Activated T-cell treated with anti-CD3 and anti-CD28 coated beads for 48 hours (primary cell): ENCODE measurements at places on chromosomes 5 and 9.

DNA sequence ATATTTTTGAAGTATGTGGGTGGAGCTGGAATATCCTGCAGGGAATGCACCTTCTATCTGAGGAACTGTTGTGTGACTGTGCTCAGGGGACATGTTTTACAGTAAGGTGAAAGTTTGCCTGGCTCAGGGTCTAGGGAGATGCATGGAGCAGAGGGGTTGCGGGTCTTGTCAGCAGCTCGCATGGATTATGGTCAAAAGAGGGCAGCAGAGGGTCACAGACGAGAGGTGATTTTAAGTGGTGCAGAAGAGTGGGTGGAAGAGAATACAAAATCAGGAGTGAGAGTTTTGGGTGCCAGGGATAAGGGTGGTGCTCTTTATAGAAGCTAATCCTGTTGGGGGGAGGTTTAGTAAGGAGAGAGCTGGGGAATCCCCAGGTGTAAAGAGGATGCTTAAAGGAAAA is 53.5 kb upstream of the GRIN3A start:
- DNase-seq: no peak

DNA sequence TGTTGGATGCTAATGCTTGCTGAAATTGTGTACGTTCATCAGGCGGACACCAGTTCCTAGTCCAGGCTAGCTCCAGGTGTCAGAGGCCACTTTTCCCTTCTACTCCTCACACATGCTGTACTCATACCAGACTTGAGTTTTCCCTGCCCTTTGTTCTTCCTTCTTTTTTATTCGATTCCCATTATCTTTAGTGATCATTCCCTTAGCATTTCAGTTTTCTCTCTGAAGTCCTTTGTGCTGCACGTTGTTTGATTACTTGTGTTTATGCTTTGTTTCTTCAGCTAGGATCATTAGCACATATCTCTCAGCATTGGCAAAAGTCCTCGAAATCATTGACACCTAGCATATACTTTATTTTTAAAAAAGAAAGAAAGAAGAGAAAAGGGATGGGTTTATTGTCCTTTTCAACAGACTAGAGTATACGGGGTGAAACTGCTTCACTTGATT is 409 bp upstream of the COX7C start:
- DNase-seq: no peak

GRCh38 chr5:149320791-149321330 is 24.4 kb upstream of the GRPEL2 start:
- DNase-seq: no peak

- no peak for DNase-seq
These were observed 460.3 kb upstream of the TYRP1 start for GRCh38 chr9:12232836-12233235.

DNA sequence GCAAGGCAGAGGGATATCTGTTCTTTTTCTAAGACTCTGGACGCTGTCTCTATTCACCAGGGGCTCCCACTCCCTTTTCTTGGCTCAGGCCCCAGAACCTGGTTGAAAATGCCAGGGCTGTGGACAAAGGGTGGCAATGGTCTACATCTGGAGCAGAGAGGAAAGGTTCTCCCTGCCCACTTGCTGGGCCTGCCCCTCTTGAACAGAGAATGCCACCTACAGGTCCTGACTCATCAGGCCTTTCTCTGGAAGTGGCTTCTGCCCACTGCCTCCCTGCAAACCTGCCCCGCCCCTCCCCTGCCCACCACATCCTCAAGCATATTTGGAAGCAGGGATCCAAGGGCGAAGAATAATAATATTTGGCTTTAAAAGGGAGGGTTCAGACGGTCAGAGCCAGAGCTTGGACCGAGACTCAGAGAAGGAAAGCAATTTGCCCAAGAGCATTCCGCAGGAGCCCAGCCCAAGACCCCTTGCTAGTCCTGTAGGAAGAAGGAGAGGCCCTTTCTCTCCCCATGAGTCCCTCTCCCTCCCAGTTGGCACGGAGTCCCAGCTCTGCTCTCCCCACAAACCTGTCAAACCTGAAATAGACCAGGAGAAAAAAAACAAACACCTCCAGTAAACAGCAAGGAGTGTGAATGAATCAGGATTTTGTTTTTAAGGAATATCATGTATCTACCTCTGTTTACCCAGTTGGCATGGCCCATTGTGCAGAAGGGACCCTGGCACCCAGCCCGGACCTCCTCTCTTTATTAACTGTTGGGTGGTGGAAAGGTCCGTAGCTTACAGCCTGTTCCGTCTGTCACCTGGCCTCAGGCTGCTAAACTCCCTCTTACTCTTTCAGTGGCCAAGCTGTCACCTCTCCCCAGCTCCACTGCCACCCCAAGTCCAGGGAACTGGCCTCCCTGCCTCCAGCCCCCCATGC is 37.7 kb upstream of the STXBP1 start:
- no peak for DNase-seq

DNA sequence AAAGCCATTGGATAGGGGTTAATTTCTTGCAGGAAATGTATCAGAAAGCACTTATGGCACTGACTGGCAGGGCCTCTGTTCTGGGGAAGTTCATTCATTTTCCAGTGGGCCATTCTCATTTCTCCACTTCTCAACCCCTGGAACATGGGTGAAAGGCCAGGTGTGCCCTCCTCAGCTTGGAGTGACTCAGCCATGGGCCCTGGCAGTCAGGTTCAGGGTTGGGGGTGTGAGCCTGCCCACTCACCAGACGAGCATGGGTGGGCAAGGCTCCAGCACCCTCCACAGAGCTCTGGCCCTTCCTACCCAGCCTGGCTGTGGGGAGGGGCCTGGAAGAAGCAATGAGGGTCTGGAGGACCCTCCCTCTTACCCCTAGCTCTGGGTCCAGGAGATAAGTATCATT is 174.4 kb downstream of the HSPA4 start:
- DNase-seq: no peak

DNA sequence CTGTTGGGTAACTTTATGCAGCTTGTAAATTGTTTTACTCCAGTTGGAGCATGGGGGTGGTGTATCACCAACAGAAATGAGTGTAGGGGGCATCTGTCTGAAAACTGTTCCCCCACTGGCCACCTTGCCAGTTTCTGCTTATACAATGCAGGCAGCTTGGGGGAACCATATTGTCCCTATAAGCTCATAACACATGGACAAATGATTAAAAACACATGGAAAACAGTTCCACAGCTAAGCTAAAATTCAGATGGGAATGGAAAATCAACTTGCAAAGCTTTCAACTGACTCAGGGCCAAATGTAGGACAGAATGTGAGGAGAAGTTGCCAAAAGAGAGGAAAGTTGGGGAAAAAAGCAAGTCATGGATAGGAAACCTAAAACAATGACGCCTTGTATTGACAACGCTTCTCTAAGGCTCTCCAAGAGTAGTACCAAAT is 7.9 kb upstream of the CER1 start:
- DNase-seq: no peak

GRCh38 chr9:132946211-132946610 is 1.8 kb upstream of the TSC1 start:
- DNase-seq: no peak

DNA sequence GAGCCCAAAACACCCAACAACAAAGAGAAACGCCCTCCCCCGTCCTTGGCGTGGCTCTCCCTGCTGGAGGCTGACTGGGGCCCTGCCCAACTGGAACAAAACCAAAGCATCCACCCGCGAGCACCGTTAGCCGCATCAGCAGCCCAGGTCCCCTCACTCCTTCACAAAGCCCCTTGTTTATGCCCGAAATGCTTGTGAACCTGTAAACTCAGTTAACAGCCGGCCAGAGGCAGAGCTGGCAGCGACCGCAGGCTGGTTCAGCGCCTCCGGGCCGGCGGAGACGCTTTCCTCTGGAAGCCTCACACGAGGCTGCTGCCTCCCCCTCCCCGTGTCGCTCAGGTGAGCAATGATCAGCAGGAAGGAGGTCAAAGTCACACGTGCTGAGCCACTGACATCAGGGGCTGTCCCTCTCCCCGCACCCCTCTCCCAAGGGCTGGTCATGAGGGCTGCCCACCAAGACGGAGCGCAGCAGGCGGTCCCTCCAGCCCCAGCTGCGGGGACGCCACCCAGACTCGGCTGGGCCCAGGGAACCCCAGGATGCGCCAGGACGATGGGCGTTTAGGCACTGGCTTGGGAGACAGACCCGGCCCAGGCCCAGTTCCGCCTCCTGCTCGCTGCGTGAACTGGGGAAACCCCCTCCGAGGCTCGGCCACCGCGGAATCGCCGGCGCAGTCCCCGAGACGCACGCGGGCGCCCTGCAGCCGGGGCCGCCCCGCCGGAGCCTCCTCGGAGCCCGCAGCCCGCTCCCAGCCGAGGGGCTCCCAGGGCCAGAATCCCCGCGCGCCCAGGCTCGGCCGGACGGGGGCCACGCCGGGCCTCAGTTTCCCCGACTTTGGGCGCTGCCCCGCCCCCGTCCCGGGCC is 563 bp downstream of the SNAPC4 start:
- peak; percentile 40 for DNase-seq

GRCh38 chr9:24073666-24074065 is 247.6 kb upstream of the ELAVL2 start:
- no peak for DNase-seq

DNA sequence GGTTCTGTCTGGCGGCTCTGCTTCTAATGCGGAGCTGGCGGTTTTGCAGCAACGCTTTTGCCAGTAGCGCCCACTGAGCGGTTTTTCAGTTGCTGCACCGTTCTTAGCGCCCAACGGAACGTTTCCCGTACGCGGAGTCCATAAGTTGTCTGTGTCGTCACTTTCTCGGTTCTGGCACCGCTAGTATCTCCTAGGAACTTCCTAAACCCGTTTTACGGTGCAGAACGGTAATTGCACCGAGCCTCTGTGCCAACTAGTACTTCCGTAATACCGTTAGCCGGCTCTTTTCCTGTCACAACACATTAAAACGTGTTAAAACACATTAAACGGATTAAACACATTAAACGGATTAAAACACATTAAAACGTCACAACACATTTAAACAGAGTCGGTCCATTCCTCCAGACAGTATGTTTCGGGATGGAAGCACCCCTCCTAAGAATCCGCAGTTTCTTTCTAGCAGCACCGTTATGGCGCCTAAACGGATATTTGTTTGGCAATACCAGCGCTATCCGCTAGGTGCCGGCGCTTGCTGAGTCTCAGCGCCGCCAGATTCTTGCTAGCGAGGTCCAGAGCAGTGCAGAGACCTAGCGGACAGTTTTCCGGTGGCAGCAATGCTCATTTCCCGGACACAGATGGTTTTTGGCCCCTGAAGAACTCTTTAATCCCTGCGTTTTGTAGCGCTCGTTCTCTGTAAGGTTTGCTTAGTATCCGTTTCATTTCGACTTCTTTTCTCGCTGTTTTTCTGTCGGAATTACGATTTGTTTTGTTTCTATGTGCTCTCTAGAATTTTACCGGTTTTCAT is 45.4 kb downstream of the ANXA2R start:
- DNase-seq: peak; percentile 84

DNA sequence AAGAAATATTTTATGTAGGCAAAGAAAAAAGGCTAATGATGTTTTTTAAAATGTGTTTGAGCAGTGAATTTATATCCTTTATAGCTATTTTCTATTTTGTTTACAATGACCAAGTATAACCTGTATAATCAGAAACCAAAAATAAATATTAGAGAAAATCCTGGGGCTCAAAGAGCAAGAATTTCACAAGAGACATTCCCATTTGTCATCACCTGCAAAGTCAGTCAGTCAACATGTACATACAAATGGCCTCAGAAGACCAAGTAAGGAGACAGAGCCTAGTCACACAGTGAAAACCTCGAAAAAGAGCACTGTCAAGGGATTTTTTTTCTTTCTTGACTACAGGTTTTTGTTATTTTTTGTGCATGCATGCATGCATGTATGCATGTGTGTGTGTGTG is 231.4 kb downstream of the GLIS3 start:
- DNase-seq: no peak

DNA sequence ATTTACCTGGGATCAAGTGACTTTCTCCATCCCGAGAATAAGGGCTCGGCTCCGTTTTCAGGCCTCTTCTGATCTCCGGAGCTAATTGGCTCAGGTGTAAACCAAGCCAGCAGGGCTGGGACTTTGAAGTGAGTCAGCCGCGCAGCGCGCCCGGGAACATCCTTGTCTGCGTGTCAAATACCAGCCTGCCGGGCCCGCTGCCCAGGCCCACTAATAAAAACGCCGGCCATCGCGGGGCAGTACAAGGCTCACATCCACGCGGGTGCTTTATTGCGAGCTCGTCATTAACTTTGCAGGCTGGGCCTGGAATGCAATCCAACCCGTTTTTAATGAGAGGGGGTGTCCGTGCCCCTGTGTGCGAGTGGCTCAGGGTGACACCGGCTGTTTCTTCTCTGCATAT is 416.8 kb downstream of the IRX2 start:
- no peak for DNase-seq

DNA sequence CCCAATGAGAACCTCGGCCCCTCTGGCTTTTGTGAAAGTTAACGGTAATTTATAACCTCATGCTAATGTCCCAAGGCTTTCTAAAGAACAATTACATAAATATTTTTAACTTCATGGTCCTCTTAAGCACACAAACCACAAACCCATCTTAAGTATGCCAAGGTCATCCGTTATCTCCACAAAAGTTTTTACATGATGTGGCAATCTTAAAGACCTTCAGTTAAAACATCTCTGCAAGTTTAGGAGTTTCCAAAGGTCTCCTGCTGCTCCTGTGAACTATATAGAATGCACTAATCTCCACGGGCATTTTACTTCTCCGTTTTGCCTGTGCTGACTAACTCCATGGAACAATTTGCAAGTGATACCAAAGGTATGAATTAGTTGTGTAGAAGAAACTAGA is 228.2 kb downstream of the TLE1 start:
- DNase-seq: no peak

- DNase-seq: no peak
These were observed 29.7 kb downstream of the CNTFR start for GRCh38 chr9:34559624-34560455.

DNA sequence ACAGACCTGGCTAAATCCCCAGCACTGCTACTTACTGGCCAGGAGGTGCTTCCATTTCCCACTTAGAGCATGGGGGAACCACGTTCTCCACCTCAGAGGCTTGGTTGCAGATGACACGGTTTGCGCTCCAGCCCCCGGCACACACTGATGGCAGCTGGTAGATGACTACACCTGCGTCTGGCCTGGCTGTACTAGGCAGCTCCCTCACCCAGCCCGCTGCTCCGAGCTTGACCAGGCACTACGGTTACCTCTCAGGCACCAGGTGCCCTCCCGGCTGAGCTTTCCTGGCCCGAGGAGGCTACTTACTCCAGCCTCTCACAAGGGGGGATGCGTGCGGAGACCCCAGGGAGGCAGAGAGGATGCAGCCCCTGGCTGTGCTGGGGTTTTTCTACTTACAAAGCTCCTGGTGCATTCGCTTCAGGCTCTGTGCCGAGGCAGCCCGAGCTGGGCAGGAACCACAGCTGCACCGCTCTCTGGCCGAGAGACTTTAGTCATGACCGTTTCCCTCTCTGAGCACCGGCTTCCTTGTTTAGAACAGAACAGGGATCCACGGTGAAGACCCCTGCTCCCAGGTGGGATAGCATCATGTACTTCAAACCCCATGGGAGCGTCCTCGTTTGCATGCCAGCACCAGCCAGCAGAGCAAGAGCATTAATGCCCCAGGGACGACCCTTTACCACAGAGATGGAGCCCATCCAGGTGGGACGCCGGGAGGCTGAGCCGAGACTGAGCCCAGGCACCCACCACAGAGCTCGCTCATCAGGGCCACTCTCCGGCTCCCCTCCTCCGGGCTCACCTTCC is 7.6 kb upstream of the GBGT1 start:
- no peak for DNase-seq

- DNase-seq: no peak
These were observed 994.0 kb upstream of the SEMA6A start for GRCh38 chr5:117568622-117569021.
